ENCODE measurements at places on chromosomes 2 and 18. TPM values are rescaled to one million over a fixed set of nuclear protein-coding genes. Genes with fewer than 3 reads are reported as not detected.
A peak's percentile ranks its signal among the peaks of the same experiment; 100 is the strongest.

- DNase-seq, result no peak
Observed at GRCh38 chr2:18118703-18119102, 240.2 kb downstream of the KCNS3 start.

DNA sequence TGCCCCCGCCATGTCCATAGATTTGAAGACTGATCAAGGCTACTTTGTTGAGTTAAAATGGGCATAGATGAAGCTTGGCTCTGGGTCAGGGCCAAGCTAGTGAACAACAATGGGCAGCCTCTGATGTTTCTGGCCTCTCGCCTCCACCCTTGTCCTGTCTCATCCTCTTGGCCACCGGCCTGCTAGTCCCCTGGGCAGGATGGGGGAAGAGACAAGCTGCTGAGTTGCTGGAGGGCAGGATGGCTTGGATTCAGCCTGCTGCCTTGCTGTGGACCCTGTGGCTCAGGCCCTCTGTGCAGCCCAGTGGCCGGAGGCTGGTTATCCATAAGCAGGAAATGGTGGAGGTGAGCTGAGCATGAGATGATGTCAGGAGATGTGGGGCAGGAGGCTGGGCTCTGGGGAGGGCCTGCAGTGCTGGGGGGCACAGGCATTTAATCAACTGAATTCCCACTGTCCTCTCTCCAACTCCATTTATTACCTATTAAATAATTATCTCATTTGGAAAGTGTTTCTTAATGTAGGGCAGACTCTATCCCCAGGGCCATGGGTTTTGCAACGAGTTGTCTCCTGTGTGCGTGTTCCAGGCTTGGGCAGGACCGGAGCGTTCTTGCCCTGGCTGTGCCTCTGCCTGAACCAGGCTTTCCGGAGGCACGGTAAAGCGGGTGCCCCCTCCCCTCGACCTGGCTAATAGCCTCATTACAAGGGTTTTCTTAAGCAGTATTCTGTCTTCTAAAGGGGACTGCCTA is 122.9 kb downstream of the GLI2 start:
- no peak for DNase-seq

- DNase-seq, result no peak
Observed at GRCh38 chr2:38123911-38124310, 48.0 kb upstream of the CYP1B1 start.

- no peak for DNase-seq
Observed at GRCh38 chr18:73785300-73785699, 362.3 kb downstream of the FBXO15 start.

ZNF396 gene
- total RNA-seq, result 0.30 TPM

- DNase-seq, result no peak
Observed at GRCh38 chr2:202455114-202455513, 79.0 kb downstream of the BMPR2 start.

GRCh38 chr2:19355931-19356544 is 2.4 kb downstream of the OSR1 start:
- no peak for DNase-seq

DNA sequence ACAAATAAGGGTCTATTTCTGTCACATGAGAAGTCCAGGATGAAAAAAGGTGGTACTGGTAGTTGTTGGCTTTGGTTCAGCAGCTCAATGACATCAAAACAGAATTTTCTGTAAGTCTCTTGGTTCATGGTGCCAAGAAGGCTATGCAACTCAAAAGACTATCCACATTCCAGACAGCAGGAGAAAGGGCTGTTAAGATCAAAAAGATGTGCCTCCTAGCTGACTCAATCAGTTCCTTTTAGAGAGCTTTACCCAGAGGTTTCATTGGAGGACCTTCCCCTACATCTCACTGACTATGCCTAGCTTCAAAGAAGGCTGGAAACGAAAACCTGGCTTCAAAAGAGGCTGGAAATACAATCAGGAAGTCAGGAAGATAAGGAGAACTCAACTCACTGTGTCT is 98.0 kb downstream of the DYM start:
- DNase-seq, result no peak

EGR4 gene
- 0.16 TPM for total RNA-seq

DUSP2 gene
- total RNA-seq, result 4.0 TPM

GRCh38 chr2:181070119-181070835 is 89.9 kb downstream of the UBE2E3 start:
- DNase-seq, result no peak

- no peak for DNase-seq
Observed at GRCh38 chr2:132977812-132978529, 308.0 kb upstream of the LYPD1 start.

DNA sequence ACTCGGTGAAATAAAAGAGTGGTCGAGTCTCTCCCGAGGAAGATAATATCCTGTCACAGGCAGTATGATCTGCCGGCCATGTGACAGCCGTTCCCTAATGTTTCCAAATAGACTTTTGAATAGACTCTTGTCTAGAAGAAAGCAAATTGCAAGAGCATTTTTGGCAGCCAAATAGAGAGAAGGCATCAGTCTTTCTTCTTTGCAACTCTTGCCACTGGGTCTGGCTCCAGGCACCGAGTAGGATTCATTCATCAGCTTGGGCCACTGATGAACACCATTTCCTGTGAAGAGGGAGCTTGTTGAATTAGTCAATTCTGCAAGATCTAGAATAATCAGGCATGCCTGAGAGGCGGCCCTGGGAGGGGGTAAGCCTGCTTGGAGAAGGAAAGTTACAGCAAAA is 165.6 kb downstream of the KLHL29 start:
- DNase-seq, result no peak

GRCh38 chr2:21585881-21586280 is 462.1 kb downstream of the TDRD15 start:
- no peak for DNase-seq

- no peak for DNase-seq
Observed at GRCh38 chr2:167196461-167197252, 308.4 kb downstream of the XIRP2 start.

CNTNAP5 gene
- total RNA-seq, result not detected

DNA sequence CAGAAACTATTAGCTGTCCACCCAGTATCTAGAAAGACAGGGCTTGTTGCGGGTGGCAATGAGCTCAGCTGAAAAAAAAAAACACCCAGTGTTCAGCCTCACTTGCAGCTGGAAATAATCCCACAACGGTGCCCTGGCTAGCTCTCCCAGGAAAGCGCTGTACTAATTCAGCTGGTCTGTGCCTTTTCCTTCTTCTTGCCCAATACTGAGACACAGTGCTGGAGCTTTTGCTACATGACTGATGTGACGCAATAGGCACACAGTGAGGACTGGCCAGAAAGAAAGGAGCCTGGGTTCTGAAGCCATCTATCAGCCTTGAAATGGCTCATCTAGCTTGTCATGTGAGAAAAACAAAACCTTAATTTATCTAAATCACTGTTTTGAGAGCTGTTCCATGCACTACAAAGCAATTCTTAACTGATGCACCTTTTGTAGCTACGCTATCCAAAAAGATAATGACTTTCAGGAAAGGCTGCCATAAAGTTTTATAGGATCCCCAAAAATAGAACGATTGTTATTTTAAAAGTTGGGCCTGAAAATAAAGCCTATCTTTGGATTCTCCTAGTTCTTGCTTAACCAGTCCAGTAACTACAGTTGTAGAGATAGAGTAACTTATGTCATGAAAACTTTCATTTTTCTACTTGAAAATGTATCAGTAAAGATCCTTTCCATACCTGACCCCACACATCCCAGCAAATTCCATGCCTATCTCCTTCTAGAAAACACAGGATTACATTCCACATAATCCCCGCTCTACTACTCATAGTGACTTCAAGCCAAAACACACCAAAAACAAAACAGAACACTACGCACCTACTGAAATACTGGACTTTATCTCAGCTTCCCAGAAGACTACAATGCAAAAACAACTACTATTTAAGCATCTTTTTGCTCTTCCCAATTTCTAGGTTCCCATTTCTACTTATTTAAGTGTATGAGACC is 15.9 kb downstream of the KIDINS220 start:
- DNase-seq, result peak; percentile 77

GRCh38 chr18:3458952-3459853 is 9.2 kb downstream of the TGIF1 start:
- no peak for DNase-seq

DNA sequence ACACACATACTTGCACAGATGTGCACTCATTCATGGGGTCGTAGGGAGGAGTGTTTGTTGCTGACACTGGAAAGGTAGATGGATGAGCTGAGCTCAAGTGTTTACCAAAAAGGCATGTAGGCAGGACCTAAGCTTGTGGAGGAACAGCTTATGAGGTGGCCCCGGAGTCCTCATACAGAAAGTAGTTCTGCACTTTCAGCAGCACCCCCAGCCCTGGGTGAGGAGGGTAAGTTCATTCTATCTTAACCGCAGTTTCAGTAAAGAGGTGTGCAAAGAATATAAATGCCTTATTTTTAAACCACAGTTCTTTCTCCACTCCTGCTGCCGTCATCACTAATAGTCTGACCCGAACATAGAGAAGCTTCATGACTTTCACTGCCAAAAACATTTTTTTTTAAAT is 31.7 kb upstream of the RNF152 start:
- DNase-seq, result no peak

- no peak for DNase-seq
Observed at GRCh38 chr2:186913870-186914269, 64.9 kb upstream of the ZSWIM2 start.

- no peak for DNase-seq
Observed at GRCh38 chr18:66156946-66157687, 406.3 kb downstream of the CDH7 start.
